ENCODE measurements at places on chromosomes 5 and 9.

DNA sequence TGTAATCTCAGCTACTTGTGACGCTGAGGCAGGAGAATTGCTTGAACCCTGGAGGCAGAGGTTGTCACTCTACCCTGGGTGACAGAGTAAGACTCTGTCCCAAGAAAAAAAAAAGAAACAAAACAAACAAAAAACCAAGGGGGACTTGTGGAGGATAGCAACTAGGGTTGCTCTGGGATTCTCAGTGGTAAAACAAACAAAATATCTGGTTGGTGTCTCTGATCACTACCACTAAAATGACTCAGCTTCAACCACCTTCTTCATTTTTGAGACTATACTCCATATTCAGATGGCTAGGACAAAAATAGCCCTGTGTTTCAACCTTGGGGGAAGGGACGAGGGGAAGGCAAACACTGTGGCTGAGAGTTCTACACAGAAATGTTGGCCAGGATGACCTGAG is 110.3 kb downstream of the ARRDC3 start:
- DNase-seq, result no peak

GRCh38 chr5:6484446-6484845 is 35.8 kb downstream of the UBE2QL1 start:
- DNase-seq, result no peak

GRCh38 chr5:89179731-89180130 is 296.7 kb upstream of the MEF2C start:
- DNase-seq, result no peak

GRCh38 chr5:24407466-24407865 is 237.3 kb downstream of the CDH10 start:
- no peak for DNase-seq

GRCh38 chr5:107916731-107917725 is 246.3 kb upstream of the EFNA5 start:
- DNase-seq, result no peak

DNA sequence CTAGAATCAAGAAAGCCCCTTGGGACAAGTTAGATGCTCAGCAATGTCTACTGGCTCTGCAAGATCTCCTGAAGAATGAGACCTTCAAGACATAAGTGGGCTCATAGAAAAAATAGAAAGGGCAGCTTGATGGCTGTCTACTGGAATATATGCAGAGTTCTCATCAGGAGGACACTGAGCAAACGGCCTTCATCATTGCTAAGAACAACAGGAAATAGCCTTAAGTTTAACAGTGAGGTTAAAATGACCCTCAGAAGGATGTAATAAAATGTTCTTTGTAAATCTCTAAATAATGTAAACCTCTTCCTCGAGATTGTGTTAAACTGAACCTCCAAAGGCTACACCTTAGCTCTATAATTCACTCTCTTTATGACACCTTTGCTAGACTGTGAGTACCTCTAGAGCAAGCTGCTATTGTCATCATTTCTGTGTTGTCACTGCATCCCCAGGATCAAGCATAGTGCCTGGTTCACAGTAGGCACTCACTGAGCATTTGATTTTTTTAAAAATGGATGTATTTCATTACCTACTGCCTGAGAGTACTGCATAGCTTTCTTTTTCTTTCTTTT is 22.2 kb upstream of the LHFPL2 start:
- no peak for DNase-seq
